ENCODE measurements at places on chromosomes 12 and 14. TPM values are rescaled to one million over a fixed set of nuclear protein-coding genes. Genes with fewer than 3 reads are reported as not detected.

GRCh38 chr12:106030210-106031071 is 108.3 kb downstream of the NUAK1 start:
- peak; percentile 92 for DNase-seq

GRCh38 chr12:93369505-93369904 is 8.2 kb upstream of the NUDT4 start:
- DNase-seq, result no peak

Gene TAMALIN
- total RNA-seq, result 7.3 TPM

Gene SYNDIG1L
- not detected for total RNA-seq

Gene OR6C2
- not detected for total RNA-seq

GRCh38 chr12:114420182-114420943 is 14.4 kb upstream of the TBX5 start:
- DNase-seq, result no peak

DNA sequence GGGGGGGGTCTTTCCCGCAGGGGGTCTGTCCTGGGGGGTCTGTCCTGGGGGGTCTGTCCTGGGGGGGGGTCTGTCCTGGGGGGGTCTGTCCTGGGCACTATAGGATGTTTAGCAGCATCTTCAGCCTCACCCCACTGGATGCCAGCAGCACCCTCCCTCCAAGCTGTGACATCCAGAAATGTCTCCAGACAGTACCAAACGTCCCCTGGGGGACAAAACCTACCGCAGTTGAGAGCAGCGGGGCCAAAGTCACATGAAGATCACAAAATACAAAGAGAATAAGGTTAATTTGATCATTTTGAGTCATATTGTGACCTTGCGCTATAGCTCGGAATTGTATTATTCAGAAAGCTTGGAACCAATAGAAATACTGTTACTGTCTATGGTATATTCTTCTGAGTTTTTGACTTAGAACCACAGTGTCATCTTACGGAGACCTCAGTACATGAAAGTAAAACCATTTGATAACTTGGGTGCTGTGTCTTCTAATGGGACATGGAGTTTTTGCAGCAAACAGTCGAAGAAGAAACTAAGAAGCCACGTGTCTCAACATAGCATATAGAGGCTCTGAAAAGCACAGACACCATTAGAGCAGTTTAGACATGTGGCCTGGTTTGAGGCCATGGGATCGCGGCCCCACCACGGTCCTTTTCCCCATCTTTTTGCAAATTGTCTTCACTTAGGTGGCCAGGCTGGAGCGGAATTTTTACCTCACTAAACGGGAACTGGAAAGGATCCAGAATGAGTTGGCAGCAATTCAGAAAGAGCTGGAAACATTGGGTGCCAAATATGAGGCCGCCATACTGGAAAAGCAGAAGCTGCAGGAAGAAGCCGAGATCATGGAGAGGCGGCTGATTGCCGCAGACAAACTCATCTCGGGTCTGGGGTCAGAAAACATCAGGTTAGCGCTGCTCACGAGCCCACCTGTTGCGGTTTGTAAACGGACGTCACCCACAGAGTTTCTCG is 59.9 kb downstream of the CCDC92 start:
- no peak for DNase-seq

DNA sequence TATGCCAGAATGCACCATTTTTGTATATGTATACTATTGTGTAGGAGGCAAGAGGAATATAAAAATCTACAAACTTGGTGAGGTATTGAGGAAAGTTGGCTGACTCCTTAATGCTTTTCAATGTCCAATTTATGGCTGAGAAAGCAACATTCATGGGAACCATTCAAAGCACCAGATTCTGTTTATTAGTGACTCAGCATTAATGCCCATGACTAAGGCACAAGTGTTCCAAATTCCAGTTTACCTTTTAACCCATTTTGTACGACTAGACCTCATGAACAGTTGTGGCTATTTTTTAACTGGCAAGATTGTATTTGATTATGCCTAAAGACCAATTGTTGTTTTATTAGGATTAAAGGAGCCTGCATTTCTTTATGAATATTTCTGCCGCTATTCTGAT is 375.4 kb upstream of the ATP2B1 start:
- DNase-seq, result no peak
